Lung microvascular endothelial cell (primary cell): ENCODE measurements at places on chromosomes 1 and 21. TPM values are rescaled to one million over a fixed set of nuclear protein-coding genes. Genes with fewer than 3 reads are reported as not detected.

DNA sequence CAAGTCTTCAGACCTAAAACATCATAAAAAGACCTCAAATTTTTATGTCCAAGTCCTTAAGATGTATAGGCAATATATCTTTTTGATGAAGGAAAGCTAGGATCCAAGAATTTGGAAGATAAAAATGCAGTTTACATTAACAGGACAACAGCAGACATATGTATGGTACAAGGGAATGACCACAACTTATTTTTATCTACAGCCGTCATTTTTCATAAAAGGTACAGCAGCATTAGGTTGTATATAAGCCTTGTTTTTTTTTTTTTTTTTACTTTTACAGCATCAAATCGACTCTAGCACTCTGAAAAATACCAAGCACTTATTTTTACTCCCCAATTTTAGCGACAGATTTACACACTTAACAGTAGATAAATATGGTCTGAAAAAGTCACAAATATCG lies 1.3 kb downstream of the SRSF10 start:
- DNase-seq: no peak

GRCh38 chr1:243179720-243180119 lies 75.4 kb downstream of the CEP170 start:
- DNase-seq: no peak

DNA sequence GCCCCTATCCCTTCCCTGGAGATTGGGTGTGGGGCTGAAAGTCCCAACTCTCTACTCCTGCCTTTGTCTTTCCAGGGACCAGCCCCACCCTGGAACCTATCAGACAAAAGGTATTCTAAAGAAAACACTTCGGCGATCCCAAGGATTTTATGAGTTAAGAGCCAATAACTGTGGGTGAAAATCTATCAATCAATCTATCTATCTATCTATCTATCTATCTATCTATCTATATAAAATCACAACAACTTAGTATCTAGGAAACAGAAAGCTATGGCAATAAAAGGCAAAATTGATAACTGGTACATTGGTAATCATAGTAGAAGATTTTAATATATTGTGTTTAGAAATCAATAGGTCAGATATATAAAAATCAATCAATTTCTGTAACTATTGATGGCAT lies 22.9 kb downstream of the TRIM11 start:
- DNase-seq: no peak

The CELA3B gene
- under 0.01 TPM in 1 of 2 replicates, not detected in the other for total RNA-seq

GRCh38 chr1:28933918-28934317 lies 19.5 kb downstream of the EPB41 start:
- DNase-seq: no peak

The LCE1D gene
- not detected in 2 replicates for total RNA-seq

GRCh38 chr21:33449616-33450015 lies 30.2 kb downstream of the TMEM50B start:
- no peak for DNase-seq

The CSF3R gene
- not detected in 2 replicates for total RNA-seq

DNA sequence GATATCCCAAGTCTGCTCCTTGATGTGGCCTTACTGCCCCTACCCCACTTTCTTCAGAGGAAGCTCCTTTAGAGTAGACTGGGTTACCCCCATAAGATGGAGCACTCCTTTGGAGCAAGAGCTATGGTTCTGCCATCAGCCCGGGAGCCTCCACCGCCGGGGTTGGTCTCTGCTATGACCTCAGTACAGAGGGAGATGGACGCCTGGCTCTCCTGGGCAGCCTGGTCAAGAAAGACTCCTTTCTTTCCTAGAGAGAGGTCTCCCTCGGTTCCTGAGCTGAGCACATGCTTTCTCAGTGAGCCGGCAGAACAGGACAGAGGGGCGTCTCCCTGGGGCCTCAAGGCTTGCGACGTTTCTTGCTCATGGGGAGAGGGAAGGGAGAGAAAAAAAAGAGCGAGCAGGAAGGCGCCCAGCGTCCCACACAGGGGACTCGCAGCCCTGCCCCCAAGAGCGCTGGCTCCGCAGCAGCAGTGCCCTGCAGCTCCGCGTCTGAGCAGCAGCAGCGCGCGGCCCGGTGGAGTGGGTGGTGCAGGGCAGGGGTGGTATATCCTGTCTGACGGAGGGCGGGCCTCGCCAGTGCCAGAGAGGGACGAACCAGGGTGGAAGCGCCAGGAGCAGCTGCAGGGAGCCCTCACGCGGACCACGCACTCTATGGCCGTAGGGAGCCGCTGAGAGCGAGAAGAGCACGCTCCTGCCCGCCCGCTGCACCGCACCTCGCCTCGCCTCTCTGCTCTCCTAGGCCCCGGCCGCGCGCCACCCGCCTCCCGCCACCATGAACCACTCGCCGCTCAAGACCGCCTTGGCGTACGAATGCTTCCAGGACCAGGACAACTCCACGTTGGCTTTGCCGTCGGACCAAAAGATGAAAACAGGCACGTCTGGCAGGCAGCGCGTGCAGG lies at the start of gene PKP1:
TSS of gene PKP1 (plus strand) at position 576 of the 899 bp plus-strand sequence. CDS start at position 773, 197 bp downstream.
- no peak for DNase-seq

DNA sequence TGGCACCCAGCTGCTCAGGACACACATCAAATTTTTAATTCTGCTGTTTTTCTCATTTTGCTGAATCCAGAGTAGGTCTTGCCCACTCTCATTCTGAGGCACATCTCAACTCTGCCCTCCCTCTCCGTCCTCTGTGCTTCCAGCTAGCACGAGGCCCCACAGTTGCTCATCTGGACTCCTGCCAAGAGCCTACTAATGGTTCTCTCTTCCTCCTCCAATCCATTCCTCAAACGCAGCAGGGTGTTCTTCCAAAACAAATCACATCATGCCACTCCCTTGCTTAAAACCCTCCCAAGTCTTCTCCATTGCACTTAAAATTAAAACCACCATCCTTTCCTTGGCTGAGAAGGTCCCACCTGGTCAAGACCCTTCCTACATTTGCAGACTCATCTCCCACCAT lies 49.8 kb upstream of the SCAF4 start:
- DNase-seq: peak; percentile 25

The COL11A1 gene
- not detected in 2 replicates for total RNA-seq

DNA sequence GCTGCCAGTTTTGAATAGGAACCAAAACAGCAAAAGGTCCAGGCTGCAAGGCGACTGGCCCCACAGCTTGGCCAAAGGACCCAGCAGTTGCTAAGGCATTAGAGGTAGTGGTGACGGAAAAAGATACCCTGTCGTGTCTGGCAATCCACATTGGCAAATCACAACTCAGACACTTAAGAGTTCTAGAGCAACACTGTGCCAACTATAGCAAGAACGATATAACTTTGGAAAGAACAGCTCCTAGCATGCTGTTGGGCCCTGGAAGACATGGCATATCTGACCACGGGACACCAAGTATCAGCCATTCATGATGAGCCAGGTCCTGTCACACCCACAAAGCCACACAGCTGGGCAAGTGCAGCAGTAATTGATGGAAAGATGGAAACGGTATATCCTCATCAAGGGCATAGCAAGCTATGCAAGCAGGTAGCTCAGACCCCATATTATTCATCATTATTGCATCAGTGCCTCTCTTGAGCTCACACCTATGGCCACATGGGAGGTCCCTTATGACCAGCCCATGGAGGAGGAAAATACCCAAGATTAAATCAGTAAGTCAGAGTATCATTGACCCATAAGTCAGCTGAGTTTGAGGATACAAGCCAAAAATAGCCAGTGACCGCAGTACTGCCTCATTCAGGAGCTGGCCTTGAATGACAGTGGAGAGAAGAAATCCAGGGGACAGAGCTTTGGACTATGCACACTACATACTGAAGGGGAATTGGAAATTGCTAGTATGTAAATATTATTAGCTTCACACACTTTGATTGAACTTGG lies 221.2 kb downstream of the SETD4 start:
- no peak for DNase-seq

The AGMAT gene
- under 0.01 and 0.44 TPM in 2 replicates for total RNA-seq

- no peak for DNase-seq
These were observed 75.5 kb downstream of the KAZN start for GRCh38 chr1:14674030-14674429.

The NECTIN4 gene
- 0.44 TPM in 1 of 2 replicates, not detected in the other for total RNA-seq

The MYBPH gene
- not detected in 2 replicates for total RNA-seq

- peak; percentile 1 for DNase-seq
These were observed 141.8 kb downstream of the TTLL7 start for GRCh38 chr1:83857103-83857502.

DNA sequence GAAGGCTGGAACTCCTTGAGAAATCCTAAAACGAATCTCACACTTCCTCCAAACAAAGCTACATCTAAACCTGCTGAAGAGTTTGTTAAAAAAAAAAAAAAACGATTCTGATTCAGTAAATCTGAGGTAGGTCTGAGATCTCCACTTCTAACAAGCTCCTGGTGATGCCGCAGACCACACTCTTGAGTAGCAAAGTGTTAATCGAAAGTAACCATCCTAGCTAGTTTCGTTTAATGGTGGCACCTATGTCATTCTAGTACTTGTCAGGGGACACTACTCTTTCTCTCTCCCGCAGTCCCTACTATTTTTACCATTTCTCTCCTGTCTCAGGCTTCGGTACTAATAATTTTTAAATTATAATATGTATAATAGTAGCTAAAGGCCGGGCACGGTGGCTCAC lies 2.1 kb downstream of the CLCC1 start:
- no peak for DNase-seq

DNA sequence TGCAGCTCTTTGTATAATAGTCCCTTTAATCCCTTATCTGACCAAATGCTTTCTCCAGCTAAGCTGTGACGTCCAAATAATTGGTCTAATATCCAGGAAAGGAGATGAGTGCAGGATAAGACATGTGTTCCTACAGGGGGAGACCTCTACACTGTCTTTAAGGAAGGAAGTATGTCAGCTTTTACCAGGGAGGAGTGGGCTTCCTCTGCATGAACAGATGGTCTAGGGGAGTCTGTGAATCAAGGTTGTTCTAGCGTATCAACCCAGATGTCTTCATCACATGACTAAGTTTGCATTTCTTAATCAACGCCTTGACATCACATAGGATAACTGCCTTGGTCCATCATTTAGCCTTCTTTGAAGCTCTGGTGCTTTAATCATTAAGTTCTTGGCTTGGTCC lies 528.2 kb downstream of the MRPL39 start:
- no peak for DNase-seq

- DNase-seq: no peak
These were observed 479.3 kb upstream of the RUNX1 start for GRCh38 chr21:35528116-35529042.

The CFHR2 gene
- not detected in 2 replicates for total RNA-seq

DNA sequence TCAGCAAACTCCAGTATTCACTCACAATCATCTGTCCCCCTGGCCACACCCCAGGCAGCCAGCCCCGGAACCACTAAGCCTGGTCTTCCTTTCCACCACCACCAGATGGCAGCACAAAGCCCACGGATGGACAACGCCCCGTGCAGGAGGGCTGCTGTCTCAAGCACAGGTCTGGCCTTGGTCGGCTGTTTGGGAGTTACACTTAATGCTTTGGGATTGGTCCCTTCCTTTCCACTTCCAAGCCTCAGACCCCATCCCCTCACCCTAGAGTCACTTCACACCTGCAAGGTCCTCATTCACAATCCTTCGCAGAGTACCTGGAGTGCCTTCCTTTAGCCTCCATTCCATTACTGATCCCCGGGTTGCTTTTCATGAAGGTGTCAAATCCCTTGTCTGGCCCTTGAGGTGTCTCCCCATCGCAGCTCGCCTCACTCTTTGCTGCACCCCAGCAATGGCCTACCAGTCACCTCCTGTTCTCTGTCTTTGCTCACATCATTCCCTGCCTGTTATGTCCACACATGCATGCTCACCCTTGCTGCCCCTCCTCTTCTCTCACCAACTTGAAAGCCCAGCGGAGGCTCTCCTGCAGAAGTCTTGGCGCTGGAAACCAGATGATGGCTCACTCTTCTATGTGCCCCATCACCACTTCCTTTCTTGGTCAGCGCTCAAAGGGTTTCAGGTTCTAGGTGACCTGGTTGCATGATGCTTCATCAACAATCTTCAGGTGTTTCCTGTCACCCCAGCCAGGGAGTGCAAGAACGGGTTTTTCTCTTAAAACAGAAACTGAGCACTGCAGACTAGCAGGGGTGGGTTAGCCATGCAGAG lies 24.9 kb upstream of the KCNA2 start:
- DNase-seq: peak; percentile 62

DNA sequence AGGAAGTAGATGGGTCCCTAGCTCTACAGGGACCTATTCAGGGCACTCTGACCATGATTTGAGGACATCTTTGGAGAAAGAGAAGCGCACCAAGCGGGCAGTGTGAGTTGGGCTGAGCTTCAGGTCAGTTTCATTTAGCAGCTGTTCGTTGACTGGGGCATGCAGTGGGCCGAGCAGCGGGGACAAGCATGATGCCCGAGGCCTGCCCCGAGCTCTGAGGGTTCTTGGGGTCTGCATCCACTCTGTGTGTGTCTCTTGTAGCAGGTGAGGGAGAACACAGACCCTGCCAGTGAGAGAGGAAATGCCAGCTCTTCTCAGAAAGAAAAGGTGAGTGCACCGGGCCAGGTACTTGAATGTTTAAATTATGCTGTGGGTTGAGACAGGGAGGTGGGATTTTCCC lies 5.4 kb downstream of the THAP3 start:
- no peak for DNase-seq

- no peak for DNase-seq
These were observed 45.3 kb downstream of the ZSCAN20 start for GRCh38 chr1:33517596-33518250.

The DENND2C gene
- total RNA-seq: 2.6 and 3.2 TPM in 2 replicates

DNA sequence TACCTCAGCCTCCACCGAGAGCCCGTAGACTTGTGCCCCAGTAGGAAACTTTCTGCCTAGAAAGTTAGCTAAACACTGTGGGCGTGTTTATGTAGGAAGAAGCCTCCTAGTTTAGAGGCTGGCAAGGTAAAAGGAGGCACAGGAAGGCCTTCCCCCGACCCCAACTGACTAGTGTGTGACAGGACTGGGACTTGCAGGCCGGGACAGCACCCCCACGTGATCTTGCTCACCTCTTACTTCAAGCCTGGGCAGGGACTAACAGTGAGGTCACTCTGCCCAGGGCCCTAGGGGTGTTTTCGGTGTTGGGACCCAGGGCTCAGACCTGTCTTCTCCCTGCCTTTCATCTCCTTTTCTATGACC lies 392 bp upstream of the TAGLN2 start:
- DNase-seq: peak; percentile 53

GRCh38 chr1:231161667-231162296 lies at the start of gene TRIM67:
Gene TRIM67 (plus strand): TSS chr1:231162058. CDS start chr1:231162970, 912 bp downstream.
- no peak for DNase-seq

- DNase-seq: peak; percentile 84
These were observed 10.8 kb downstream of the ABCA4 start for GRCh38 chr1:94110021-94110761.

The S100A2 gene
- 0.79 and 1.7 TPM in 2 replicates for total RNA-seq

The TNFRSF8 gene
- total RNA-seq: not detected in 2 replicates

DNA sequence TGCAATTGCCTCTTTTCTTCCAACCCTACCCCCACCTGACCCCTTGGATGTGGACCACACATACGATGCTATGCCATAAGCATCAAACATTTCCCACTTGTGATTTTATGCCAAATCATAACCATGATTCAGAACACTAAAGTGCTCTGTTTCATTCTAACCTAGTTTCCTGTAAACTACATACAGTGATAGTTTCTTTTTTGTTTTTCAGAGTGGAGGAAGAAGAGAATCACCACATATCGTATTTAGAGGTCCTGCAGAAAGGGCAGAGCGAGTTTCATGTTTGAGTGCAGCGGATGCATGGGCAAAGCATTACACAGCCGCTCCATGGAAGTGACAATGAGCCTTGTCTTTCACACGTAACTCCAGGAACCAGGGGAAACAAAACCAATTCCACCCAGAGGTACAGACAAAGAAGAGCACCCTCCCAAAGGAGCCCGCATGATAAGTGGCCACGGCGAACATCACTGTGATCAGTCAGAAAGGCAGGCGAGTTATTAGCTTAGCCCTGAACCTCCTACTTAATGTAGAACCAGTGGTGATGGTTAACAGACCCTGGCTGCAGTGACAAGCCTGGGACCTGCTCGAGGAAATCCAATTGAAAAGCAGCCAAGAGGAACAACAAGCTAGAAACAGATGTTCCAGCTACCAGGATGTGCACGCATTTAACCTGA lies 64.0 kb upstream of the ZNF281 start:
- peak; percentile 17 for DNase-seq

The TCP10L gene
- total RNA-seq: 0.20 and 0.44 TPM in 2 replicates
